ENCODE measurements at places on chromosomes 7 and 10.

DNA sequence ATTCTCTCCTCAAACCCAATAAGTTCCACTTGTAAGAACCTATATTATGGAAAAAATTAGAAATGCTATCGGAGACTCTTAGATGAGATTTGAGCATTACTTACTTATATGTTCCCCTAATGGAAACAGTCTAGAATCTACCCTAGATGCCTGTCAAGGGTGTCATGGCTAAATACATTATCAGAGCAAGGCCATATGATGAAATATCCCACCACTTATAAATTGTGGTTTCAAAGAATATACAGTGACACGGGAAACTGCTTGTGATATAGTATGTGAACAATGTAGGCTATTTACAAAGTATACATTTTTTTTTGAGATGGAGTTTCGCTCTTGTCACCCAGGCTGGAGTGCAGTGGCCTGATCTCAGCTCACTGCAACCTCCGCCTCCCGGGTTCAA lies 46.3 kb upstream of the CTBP2 start:
- no peak for DNase-seq

DNA sequence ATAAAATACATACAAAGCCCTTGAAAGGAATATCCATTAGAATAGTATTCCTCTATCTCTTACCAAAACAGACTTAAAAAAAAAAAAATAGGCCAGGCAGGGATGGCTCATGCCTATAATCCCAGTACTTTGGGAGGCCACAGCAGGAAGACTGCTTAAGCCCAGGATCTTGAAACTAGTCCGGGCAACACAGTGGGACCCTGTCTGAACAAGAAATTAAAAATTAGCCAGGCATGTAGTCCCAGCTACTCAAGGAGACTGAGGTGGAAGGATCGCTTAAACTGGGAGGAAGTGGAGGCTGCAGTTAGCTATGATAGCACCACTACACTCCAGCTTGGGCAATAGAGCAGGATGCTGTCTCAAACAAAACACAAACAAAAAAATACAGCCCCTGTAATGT lies 9.6 kb downstream of the PDLIM1 start:
- DNase-seq: no peak

DNA sequence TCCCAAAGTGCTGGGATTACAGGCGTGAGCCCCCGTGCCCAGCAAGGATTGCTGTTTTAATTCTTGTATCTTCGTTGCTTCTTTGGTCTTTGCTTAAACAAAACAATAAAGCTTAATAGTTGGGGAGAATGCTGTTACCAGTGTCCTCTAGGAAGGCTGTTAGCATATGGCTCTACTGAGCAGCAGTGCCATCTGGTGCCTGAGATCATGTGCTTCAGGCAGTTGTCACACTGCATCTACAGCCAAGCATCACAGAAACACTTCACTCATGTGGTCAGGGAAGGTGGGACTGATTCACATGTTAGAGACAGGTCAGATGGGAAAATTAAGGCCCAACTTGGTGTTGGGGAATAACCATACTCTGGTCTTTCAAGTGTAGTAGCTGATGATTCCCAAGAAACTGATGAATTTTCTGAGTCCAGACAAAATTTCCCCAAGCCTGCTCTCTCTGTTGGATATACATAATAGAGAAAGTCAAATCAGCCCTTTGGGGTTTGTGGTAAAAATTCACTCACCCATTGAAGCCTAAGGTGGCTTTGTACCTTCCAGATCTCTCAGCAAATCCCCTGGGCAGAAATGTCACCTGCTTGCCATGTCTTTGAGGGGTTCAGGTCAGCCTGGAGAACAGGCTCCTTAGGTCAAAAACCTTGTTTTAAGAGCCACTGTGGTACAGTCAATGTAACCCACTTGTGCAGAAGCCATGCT lies 28.4 kb downstream of the UBE2D4 start:
- peak; percentile 79 for DNase-seq

- no peak for DNase-seq
Measured at GRCh38 chr10:87544721-87545120, 40.0 kb downstream of the MINPP1 start.

DNA sequence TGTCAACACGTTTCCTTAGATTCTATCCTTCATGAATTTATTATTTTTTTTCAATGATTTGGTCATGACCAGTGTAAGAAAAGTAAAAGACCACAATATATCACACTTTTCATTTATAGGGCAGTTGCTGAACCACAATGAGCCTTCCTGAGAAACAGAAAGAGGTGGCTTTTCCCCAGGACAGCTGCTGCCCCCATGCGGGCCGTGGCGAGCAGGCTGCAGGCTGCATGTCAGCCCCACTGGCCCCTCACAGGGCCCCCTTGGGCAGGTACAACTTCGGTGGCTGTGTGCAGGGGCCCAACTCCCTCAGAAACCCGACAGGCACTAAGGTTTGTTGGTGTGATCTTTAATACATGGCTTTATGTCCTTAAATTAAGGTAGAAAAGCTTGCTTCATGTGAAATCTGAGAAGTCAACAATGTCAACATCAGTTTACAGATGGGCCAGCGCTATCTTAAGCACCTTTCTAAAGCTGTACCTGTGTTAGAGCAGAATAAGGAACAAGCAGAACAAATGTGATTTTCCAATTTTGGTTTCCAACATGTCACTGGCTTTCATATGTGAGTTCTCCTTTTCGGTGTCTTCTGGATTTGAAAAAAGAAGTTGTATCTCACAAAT lies 10.6 kb downstream of the BEND7 start:
- DNase-seq: peak; percentile 30

DNA sequence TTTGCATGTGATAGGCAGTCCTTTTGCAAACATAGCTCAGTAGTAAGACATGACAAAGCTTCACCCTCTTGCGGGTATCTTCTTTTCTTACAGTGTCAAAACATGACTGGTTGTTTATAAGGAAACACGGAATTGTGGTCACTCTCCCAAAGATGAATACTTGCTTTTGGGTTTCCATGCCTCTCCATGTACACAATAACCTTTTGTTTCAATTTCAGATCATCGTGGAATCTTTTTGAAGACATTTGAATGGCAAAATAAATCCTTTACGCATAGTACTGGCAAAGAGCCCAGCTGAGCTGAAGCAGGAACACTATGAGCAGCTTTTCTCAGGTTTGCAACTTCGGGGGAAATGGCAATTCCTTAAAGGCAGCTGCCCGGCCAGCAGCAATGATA lies 156.8 kb upstream of the FRMD4A start:
- DNase-seq: peak; percentile 46

DNA sequence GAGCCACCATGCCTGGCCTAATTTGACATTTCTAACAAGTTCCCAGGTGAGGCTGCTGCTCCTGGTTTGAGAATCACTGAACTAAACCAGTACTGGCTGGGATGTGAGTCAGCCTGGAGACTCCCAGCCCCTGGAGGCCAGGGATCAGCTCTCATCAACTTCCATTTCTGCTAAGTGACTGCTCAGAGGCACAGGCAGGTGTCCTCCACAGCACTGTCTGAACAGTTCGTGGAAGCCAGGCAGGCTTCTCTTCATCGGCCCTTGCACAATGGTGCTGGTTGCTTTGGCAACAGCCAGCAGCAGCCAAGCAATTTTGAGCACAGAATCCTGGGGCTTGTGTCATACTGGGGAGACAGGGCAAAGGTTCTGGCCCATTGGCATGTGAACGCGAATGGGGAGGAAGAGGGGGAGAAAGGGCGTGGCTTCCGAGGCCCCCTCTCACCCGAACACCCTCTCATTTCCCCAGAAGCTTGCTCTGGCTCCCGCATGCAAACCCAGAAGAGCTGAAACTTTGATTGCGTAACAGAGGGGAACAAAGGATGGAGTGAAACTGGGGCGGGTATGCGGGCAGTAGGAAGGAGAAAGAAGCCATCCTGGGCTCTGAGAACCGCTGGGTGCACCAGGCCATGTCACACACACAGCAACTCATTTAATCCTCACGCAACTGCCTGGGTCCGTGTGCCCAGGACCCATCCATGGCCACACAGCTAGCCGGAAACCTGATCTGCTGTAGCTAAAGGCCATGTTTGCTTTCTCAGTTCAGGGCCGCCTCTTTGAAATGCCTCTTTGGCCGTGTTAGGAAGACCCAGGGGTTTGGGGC lies 9.0 kb upstream of the POR start:
- peak; percentile 90 for DNase-seq

GRCh38 chr7:151125470-151125845 lies 39.2 kb downstream of the AGAP3 start:
- DNase-seq: peak; percentile 80

- DNase-seq: no peak
Measured at GRCh38 chr7:2158331-2159175, 74.2 kb downstream of the MAD1L1 start.

DNA sequence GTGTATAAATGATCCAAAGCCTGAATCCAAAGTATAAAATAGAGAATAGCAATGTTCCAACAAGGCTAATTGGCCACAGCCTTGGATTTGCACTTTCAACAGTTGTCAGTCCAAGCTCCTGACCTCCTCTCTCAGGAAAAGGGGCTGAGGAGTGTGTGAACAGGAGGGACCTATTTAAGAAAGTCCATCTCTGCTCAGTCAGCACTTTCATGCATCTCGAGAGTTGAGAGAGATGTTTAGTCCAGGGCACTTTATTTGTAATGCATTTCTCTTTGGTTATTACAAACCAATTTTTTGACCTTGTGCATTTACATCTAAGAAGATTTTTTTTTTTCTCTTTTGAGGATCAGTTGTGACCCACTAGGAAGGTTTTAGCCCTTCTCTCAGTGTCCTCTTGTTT lies 244.2 kb downstream of the CREB5 start:
- no peak for DNase-seq

- no peak for DNase-seq
Measured at GRCh38 chr10:44982496-44982895, 3.9 kb upstream of the DEPP1 start.

DNA sequence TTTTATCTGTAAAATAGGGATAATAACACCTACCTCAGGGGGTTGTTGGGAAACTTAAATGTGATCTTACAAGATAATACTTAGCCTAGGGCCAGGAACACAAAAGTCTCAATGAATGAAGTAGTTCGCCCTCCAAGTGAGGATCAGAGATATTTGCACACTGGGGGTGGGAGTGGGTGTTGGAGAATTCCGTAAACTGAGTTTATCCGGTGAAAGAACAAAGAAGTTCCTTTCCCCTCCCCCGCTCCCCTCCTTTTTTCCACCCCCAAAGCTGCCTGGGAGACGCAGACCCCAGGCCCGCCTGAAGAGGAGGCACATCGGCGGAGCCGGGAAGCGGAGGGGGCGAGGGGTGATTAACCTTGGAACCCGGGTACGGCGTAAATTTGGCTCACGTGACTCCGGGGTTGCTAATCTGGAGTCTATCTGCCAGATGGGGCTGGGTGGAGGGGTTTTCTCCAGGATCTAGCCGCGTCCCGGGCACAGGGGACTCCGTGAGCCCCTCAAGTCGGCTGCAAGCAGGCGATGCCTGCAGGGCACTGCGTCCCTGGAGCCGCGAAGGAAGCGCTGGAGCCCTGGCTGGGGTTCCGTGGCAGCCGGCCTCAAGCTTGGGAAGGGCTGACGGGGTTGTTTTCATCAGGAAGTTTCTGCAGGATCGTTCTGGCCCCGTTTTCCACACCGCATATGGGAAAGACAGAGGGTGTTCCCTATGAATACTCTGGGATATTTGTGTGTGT lies 1.4 kb upstream of the PODXL start:
- DNase-seq: peak; percentile 77

DNA sequence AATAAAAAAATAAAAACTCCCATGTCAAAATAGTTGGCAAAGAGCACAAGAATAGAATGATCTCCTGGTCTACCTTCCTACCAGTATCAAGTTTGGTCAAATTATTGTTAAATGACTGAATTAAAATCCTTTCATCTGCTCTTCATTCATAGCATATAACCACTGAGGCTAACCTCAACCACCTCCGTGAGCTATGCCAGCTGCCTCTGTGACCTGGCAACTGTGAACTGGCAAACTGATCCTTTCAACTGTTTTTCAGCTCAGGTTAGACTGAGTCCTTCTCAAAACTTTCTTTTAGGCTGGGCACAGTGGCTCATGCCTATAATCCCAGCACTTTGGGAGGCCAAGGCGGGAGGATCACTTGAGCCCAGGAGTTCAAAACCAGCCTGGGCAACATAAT lies 36.1 kb downstream of the NUDCD3 start:
- no peak for DNase-seq

DNA sequence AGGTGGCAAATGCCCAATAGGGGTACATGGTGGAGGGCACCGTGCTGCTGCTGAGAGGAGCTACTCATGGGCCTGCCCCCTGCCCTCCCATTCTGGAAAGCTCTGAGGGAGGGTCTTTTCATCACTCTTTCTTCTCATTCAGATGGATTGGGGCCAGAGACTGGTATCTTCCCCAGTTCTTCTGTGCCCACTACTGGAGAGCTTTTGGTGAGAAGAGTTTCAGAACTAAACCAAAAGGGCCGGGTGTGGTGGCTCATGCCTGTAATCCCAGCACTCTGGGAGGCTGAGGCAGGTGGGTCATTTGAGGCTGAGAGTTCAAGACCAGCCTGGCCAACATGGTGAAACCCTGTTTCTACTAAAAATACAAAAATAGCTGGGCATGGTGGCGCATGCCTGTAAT lies 12.5 kb downstream of the ADRA2A start:
- DNase-seq: no peak

- no peak for DNase-seq
Measured at GRCh38 chr7:94706996-94707740, 51.2 kb upstream of the SGCE start.

- no peak for DNase-seq
Measured at GRCh38 chr10:98255146-98255877, 12.7 kb downstream of the LOXL4 start.

DNA sequence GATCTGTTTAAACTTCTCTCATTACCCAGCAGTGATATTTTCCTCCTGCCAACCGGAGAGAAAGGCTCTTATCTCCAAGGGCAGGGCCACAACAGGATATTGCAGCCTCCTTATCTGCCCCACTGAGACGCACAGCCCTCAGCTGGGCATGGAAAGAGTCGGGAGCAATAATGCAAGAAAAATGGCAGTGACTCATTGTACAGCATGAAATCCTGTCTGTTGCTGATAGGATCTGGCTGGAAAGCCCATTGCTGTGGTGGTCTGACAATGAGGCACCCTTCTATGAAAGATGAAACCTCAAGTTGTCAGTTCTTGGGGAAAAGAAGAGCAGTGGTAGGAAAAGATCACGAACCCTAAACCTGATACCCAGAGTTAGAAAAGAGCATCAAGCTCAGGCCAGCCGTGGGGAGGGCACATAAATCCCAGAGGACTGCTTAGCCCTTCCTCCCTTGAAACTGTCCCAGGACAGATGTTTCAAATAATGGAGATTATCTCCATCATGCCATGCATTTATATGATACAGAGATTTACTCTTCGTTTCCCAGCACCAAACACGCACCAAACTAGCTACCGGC lies 47.0 kb upstream of the FIGNL1 start:
- DNase-seq: no peak

DNA sequence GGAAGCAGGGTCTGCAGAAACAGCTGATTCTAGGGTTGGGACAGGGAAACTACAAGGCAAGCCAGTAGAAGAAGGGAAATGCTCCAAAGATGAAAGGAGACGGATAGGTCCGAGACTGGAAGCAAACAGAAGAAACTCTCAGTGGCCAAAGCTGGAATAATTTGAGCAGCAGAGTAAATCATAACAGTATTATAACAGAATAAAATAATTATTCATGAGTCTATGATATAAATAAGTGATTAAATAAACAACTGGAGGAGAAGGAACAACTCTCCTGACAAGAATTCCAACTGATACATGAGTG lies 27.6 kb downstream of the EZH2 start:
- no peak for DNase-seq

GRCh38 chr10:106401161-106401560 lies 763.3 kb downstream of the SORCS1 start:
- DNase-seq: no peak

GRCh38 chr10:32348297-32349198 lies 1.6 kb upstream of the EPC1 start:
- DNase-seq: no peak

- no peak for DNase-seq
Measured at GRCh38 chr7:137110535-137110934, 233.0 kb downstream of the PTN start.

All from brain (organoid and tissue), 16 donors.